Esophagus squamous epithelium (tissue), 5 donors: ENCODE measurements at places on chromosomes 4 and X.

DNA sequence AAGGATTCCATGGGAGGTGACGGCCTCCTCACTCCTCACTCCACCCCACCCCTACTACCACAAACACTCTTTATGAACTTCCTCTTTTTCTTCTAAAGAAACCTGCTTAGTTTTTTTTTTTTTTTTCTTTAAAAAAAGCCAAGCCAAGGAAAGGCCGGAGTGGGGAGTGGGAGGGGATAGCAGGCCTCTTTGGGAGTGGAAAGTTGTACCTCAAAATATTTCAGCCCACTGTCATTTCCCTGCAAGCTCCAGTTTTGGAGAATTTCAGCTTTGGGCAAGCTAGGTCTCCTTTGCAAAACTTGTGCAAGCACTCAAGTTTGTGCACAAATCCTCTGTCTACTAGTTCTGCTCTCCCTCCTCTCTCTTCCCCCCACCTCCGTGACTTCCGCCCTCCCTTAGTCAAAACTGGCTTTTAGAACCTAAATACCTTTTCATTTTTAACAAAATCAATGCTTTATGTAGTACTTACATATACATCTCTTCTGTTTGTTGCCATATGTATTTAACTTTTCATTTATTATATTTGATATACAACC lies 512 bp upstream of the ANTXR2 start:
- no peak for DNase-seq

GRCh38 chrX:136858007-136858756 lies 22.3 kb downstream of the RBMX start:
- DNase-seq: no peak

GRCh38 chrX:87808576-87809243 lies 291.1 kb downstream of the KLHL4 start:
- DNase-seq: no peak

- no peak for DNase-seq
These were observed 104.3 kb downstream of the PARM1 start for GRCh38 chr4:75037252-75037651.

- no peak for DNase-seq
These were observed 147.9 kb upstream of the SMAD1 start for GRCh38 chr4:145333786-145334185.

- DNase-seq: no peak
These were observed 182.7 kb upstream of the FAT4 start for GRCh38 chr4:125131891-125132680.

- DNase-seq: no peak
These were observed 113.9 kb upstream of the VAMP7 start for GRCh38 chrX:155767051-155767875.

DNA sequence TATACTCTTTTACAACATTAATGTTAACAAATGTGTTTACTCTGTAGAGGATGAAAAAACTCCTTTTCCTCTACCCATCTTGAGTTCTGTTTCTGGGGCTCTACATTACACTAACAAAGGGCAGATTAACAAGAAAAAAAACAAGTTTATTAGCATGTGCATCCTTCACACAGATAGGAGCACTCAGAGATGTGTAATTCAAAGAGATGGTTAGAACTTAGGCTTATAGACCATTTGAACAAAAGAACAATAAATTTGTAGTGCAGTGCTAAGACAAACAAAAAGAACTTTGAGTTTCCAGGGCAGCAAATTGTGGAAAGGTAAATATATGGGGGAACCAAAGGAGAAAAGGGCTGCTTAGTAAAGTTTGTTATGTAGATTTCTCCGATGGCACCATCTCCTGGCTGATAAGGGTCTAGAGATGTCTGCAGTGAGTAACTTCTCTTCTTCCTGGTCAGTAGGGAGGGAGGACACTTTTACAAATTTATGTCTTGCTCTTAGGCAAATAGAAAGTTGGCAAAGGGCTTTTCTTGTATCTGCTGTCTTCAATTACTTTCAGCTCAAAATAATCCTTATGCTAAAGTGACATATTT lies 1249.9 kb upstream of the TENM3 start:
- DNase-seq: no peak

DNA sequence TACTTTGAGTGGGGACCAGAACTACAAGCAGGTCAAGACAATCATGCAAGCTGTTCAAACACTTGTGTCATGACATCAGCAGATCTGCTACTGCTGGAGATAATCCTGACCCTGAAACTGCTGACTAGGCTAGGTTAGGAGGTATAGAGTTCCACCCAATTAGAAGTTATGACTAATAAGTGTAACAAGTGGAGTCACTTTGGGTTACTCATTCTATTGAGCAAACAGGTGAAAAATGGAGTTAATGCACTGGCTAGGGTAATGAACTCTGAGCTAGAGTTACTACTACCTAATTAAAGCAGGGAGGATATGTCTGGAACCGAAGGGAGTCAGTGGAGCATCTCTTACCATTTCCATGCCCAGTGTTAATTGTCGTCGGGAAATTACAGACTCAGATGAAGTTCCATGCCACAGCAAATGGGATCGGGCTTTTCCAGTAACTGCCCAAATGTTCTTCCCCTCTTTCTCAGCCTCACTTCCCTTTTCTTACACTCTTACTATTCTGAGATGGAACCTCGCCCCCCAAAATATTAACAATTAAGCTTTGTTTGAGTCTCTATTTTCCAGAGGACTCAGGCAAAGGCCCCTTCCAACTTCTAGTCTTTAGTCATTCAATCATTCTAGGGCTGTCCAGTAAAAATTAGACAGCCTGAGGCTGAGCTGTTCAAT lies 19.8 kb upstream of the MANBA start:
- no peak for DNase-seq

DNA sequence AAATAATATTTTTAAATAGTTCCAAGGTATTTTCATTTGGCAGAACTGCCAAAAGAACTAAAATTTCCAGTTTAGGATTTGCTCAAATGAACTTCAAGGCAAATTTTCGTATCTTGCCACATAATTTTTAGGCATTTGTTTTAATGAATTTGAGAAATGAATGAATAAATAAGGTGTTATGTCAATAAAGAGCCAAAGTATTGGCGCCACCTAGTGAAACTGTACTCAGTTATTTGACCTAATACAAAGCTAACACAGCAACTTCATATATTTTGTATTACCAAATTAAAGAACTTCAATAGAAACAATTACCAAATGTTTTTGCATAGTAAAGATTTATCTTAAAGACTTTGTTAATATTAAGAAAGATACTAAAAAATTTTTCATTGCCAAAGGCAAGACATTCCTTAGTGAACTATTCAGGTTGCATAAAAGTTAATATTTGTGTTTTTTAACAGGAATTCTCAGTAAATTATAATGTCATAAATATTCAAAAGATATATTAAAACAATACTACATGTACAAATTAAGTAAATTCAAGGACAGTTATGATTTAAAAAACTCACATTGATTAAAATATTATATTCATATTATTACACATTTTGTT lies 50.3 kb downstream of the STPG2 start:
- DNase-seq: no peak

DNA sequence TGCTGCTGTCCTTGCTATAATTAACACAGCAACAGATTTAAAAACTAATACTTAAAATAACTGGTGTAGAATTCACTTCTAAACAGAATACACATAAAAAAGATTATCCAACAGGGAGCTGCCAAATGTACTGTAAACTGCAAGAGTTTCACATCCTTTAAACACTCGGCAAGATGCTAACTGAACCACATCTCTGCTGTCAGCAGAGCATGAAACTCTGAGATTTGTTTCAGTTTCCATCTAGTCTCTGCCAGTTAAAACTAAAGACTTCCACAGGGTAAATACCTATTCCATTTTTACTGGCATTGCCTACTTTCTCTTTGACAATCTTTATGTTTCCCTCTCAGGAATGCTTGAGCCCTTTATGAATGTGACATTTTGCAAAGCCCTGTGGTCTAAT lies 127.7 kb downstream of the SLC7A11 start:
- DNase-seq: no peak

- no peak for DNase-seq
These were observed 295.8 kb downstream of the MAGEB5 start for GRCh38 chrX:26511589-26512363.
